ENCODE measurements at places on chromosomes 5 and 9. TPM values are rescaled to one million over a fixed set of nuclear protein-coding genes. Genes with fewer than 3 reads are reported as not detected.
A peak's percentile ranks its signal among the peaks of the same experiment; 100 is the strongest.

DNA sequence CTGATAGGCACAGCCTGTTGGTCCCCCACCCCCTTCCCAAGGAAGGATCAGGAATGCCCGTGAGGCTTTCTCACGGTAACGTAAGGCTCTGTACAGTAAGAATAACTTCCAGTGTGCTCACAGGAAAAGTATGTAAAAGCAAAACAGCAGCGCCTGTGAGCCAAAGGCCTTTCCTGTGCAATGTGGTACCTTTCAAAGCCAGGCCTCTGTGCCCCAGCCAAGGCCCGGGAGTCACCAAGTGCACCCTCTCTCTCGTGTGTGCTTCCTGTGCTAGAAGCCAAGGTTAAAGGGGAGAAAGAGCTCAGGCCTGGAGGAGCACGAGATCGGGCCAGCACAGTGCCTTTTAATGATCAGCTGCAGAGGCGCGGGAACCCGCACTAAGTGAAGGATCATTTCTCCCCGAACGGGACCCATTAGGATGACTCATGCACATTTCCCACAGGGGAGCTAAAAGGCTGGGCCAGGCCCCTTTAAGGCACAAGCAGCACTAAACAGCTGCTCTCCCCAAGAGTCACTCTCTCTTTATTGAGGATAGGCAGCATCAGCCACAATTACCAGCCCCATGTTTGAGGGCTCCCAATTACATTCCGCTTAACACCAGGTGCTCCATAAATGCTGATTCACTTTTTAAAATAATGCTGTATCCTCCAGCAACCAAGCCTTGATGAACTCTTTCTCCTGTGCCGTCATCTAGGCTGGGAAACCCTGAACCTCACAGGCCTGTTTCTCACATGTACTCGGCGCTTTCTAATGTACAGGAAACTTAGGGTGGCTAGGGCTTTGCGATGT, 42.8 kb downstream of the SHB start:
- H3K4me1 ChIP-seq = peaks cover 42% of the 10 kb centered on the region
- peak overlapping the region; percentile 70 for H3K27ac ChIP-seq
- no peaks in the 10 kb centered on the region for H3K27me3 ChIP-seq
- no peak overlapping the region for H3K4me3 ChIP-seq
- no peak for DNase-seq

DNA sequence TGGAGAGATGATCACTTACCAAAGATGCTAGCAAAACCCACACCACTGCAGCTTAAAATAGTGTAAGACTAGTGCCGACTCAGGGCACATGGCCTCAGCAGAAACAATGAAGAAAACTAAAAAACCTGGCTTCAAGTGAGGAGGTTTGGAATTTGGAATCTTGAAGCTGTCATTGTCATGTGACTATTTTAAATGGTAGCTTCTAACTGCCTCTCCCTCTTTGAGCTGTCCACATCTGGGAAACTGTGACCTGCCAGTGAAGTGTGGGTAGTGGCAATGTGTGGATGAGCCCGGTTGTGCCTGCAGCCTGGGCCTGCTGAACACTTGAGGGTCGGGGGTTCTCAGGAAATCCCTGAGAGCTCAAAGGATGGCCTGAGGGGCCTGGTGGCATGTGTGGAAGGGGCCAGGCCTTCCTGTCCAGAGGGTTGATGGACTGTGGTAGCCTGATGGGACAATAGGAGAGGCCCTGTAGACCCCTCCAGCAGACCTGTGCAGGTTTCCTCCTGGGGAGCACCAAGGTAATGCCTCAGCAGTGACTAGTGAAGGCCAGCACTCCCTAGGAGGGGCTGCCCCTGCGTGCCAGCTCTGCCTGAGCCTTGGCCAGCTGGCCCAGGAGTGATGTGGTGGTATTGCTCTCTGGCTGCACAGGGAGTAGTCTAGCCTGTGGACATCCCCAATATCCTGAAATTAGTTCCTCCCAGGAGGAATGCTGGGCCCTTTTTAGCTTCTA, 13.6 kb downstream of the USP20 start:
- no peaks in the 10 kb centered on the region for H3K4me1 ChIP-seq
- DNase-seq = no peak
- H3K27ac ChIP-seq = no peak overlapping the region
- H3K4me3 ChIP-seq = no peak overlapping the region

DNA sequence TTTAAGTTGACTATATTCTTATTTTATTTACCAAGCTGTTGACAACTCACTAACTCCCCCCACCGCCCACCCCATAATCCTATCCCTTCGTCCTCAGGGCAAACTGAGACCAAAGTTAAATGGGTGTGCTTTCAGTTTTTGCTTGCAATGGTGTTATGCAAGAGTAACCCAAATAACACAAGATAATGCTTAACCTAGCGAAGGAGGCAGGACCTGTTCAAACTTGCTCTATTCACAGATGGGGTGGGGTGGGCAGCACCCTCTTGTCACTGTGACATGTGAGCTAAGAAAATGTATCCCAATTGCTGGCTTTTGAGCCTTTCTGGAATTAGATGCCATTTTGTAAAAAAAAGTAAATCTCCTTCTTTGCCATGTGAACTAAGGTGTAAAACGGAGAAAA, 40.4 kb downstream of the GLIS3 start:
- no peaks in the 10 kb centered on the region for H3K4me1 ChIP-seq
- H3K27me3 ChIP-seq = no peaks in the 10 kb centered on the region
- no peak overlapping the region for H3K27ac ChIP-seq
- H3K4me3 ChIP-seq = no peak overlapping the region

Gene CD72
- 3.0 TPM for total RNA-seq

Gene TMEM252
- not detected for total RNA-seq

DNA sequence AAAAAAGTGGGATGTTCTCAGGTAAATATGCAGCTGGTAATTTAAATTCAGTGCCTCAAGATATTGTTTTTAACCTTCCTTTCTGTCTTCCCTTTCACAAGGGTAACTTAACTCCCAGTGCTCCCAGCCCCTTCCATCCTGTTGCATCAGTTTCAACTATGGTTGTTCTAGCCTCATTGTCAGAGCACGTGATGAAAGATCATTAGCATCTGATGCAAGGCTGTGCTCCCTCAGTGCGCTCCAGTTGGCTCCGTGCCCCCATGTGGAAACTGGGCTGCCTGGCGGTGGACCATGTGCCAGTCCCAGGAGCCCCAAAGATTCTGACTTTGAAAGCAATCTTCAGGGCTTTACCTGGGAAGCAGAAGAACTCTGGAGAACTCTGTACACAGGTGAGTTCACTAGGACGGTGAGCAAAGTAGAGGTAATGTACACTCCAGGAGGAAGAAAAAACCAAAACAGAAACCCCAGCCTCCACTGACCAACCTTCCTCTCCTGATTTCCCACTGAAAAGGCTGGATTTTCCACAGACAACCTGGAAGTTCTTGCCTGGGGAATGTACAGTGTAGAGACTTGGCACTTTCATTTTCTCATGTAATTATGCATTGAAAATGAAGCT, 96.9 kb downstream of the SLC1A3 start:
- H3K27ac ChIP-seq = no peak overlapping the region
- no peak for DNase-seq
- H3K27me3 ChIP-seq = no peaks in the 10 kb centered on the region
- H3K36me3 ChIP-seq = no peaks in the 10 kb centered on the region
- H3K4me1 ChIP-seq = no peaks in the 10 kb centered on the region
- no peak overlapping the region for H3K4me3 ChIP-seq

DNA sequence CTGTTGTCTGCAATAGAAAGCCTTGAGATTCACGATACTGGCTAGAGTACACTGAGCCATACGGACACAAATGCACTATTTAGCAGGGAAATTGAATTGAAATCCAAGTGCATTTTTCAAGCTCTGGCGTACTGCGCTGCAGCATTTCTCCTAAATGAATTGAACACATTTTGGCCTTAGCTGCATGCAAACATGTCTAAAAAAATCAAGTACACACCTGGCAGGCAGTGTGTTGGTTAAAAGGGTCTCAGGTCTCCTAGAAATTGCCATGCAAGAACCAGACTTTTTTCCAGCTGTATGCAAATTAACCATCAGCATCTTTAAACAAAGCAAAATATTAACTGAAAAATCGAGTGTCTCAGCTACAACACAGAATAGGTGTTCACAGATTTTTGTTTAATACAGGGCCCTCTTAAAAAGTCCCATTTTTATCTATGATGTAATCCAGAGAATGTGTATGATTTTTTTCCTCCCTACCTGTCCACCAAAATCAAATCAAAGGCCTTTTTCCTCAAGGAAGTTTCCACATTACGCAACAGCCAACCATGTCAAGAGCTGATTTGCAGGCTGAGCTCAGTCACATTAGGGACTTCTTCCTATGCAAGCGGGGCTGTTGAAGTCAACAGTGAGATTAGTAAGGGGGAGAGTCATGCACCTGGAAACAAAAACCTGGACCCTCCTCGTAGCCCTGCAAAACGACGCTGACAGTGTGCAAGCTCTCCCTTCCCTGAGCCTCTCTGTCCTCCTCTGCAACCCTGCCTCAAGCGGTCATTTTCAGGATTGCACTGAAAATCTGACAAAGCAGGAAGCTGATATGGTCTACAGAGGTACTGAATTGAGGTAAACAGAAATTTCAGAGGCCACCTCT, 14.1 kb upstream of the SFXN1 start:
- no peak overlapping the region for H3K4me3 ChIP-seq
- no peaks in the 10 kb centered on the region for H3K27me3 ChIP-seq
- H3K27ac ChIP-seq = no peak overlapping the region
- H3K36me3 ChIP-seq = no peaks in the 10 kb centered on the region
- peak; percentile 59 for DNase-seq
- H3K4me1 ChIP-seq = peaks cover 5% of the 10 kb centered on the region

GRCh38 chr9:13088720-13089427, 190.6 kb downstream of the MPDZ start:
- no peaks in the 10 kb centered on the region for H3K27me3 ChIP-seq
- H3K36me3 ChIP-seq = no peaks in the 10 kb centered on the region
- H3K4me1 ChIP-seq = no peaks in the 10 kb centered on the region
- DNase-seq = peak; percentile 7
- no peak overlapping the region for H3K4me3 ChIP-seq

GRCh38 chr5:178240766-178241165, 8.2 kb upstream of the PHYKPL start:
- no peak overlapping the region for H3K4me3 ChIP-seq
- H3K36me3 ChIP-seq = no peaks in the 10 kb centered on the region
- no peaks in the 10 kb centered on the region for H3K4me1 ChIP-seq
- no peaks in the 10 kb centered on the region for H3K27me3 ChIP-seq
- peak overlapping the region; percentile 46 for H3K27ac ChIP-seq

DNA sequence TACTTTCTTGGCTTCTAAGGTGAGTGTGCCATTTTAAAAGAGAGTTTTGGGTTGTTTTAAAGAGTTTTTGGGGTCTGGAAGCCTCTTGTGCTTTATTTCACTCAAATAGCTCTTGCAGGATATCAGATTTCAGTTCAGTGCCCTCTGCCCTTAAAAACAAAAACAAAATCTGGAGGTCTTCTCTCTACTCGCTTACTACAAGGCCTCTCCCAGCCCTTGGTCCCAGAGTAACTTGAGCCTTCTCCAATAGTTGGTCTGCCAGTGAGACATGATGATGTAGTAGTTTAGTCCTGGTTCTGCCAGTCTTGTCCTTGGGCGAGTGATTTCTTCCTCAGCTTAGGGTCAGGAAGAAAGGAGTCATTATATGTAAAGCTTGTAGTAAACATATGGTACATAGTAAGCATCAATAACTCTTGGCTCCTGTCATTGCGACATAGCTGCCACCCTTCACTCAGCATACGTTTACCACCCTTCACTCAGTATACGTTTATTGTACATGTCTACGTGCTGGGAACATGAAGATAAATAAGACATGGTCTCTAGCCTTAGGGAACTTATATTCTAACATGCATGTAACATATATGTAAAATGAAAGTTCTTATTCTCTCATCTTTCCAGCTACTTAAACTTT, 147.6 kb downstream of the MAN2A1 start:
- no peaks in the 10 kb centered on the region for H3K4me1 ChIP-seq
- no peak for DNase-seq
- peaks cover 6% of the 10 kb centered on the region for H3K36me3 ChIP-seq

Gene UBE2QL1
- 0.37 TPM for total RNA-seq

Gene MCC
- 7.3 TPM for total RNA-seq

GRCh38 chr9:92289708-92290390, 3.6 kb downstream of the IARS1 start:
- no peaks in the 10 kb centered on the region for H3K27me3 ChIP-seq
- DNase-seq = no peak
- H3K36me3 ChIP-seq = no peaks in the 10 kb centered on the region
- H3K4me3 ChIP-seq = no peak overlapping the region

DNA sequence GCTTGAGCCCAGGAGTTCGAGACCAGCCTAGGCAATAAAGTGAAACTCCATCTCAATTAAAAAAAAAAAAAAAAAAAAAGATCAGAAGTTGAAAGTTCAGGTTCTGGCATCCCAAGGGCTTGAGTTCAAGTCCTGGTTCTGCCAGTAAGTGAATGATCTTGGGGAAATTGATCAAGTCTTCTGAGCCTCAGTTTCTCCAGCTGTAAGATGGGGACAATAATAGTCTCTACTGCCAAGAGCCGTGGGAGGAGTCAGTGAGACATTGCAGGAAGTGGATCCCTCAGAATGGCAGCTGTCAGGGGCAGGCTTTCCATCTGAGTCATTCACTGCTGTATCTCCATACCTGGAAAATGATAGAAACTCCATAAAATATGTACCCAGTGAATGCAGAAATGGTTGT, 37.8 kb upstream of the FUBP3 start:
- no peaks in the 10 kb centered on the region for H3K36me3 ChIP-seq
- no peak overlapping the region for H3K27ac ChIP-seq
- no peak for DNase-seq

DNA sequence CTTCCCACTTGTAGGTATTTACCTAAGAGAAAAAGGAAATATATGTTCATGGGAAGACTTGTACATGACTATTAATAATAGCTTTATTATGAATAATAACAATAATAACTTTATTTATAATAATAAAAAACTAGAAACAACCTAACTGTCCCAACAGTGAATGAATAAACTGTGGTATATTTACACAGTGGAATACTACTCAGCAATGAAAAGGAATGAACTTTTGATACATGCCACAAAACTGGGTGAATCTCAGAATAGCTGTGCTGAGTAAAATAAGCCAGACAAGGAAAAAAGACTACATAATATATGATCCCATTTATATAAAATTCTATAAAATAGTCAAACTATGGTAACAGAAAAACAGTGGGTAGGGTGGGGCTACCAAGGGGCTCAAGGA, 88.7 kb downstream of the SCAMP1 start:
- no peaks in the 10 kb centered on the region for H3K27me3 ChIP-seq
- no peaks in the 10 kb centered on the region for H3K4me1 ChIP-seq
- DNase-seq = no peak
- H3K27ac ChIP-seq = no peak overlapping the region

Measured in transverse colon (tissue), 4 donors.